ENCODE measurements at places on chromosomes 2 and 18.

DNA sequence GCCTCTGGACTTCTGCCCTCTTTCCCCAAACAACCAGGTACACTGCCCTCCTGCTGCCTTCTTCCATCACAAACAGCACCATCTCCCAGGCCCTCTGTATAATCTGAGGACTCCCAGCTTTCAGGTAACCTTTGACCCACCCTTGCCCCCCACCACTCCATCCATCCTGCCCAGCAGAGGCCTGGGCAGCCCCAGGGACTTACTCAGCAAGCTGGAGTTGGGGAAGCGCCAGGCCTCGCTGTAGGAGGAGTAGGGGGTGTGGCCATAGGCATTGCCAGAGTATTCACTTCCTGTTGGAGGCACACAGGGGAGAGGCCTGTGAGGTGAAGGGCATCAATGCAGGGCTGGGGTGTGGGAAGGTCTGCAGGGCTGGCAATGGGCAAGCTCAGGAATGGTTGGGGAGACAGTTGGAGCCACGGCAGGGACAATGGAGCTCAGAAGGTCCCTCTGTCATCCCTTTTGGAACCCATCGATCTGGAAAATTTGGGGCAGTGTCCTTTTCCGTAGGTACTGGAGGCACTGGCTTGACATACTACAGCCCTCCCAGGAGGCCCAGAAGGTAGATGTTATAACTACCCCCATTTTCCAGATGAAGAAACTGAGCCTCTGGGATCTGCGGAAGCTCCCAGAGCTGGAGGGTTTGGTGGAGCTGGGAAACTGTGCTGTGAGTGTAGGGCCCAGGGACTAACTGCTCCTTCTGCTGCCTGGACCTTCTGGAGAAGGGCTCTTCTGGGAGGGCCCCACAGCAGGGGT, 46.3 kb downstream of the PSD4 start:
- DNase-seq, result no peak

DNA sequence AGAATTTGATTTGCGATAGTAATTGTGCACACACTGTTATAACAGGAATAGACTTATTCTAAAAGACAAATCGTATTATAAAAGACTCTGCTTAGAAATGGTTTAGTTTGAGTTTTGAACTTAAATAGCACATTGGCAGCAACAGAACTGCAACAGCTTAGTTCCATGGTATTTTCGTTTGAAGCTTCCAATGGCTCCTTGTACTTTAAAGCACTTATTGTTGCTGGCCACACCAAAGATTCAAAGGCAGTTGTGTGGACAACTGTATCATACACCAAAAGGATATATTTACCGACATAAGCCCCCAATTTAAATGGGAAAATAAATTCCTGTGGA, 627 bp downstream of the WIPF1 start:
- no peak for DNase-seq

- DNase-seq, result no peak
These were observed 12.9 kb upstream of the TEX51 start for GRCh38 chr2:126885751-126886210.

GRCh38 chr18:79796531-79797405, 970 bp upstream of the KCNG2 start:
- DNase-seq, result no peak

- DNase-seq, result no peak
These were observed 97.7 kb downstream of the DYSF start for GRCh38 chr2:71550801-71551630.

GRCh38 chr2:127098711-127099110, 8.2 kb downstream of the BIN1 start:
- no peak for DNase-seq

DNA sequence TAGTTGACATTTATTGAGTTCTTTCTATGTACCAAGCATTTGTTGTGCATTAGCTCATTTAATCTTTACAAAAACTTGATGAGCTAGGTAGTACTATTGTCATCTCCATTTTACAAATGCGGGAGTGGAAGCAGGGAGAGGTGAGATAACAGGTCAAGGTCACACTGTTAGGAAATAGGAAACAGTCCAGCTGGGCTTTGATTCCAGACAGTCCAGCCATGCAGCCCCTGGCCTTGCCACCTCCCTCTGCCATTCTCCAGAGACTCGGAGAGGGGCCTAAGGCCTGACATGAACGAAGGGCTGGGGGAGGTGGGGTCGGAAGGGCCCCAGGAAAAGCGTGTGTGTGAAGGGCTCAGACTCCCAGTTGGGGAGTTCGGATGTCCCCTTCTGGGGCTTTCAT, 55.6 kb downstream of the ODC1 start:
- DNase-seq, result no peak

- no peak for DNase-seq
These were observed 185.2 kb downstream of the ZFP36L2 start for GRCh38 chr2:43041173-43041591.

- DNase-seq, result no peak
These were observed 8.2 kb downstream of the NFATC1 start for GRCh38 chr18:79403723-79404566.

GRCh38 chr2:5938566-5938896, 246.3 kb downstream of the SOX11 start:
- no peak for DNase-seq
